Calu3 (cell line): ENCODE measurements at places on chromosomes 1 and 21. TPM values are rescaled to one million over a fixed set of nuclear protein-coding genes. Genes with fewer than 3 reads are reported as not detected.

DNA sequence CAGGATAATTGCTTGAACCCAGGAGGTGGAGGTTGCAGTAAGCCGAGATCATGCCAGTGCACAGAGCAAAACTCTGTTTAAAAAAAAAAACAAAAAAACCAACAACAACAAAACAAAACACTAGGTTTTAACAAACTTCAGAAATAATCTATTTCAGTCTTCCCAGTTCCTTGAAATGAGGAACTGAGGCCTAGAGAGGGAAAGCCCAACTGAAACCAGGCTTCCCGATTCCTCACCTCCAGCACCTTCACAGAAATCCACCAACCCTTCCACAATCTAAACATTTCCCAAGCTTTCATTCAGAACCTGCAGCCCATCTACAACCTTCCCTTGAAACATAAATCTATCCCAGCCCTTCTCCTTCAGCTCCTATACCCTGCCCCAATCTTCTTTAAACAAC, 612 bp upstream of the CD52 start:
- no peak for DNase-seq

DNA sequence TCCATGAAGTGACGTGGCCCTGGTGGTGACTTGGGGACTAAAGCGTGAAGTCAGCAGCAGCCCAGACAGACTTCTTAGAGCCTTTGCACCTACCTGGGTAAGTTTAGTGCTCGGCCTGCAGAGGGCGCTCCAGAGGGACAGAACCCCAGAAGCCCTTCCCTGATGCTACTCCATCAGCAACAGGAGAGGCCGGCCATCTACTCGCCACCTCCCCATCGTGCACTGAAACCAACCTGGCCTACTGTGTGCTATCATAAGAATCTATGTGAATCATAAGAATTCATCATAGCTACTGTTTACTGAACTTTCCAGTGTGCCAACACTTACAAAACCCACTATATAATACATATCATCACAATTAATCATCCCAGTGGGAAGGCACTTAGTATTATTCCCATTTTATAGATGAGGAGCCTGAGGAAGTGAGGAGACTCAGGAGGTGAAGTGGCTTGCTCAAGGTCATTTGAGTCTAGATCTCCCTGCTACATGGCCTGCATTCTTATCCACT, 7.9 kb upstream of the EDN2 start:
- DNase-seq = peak; percentile 65

DNA sequence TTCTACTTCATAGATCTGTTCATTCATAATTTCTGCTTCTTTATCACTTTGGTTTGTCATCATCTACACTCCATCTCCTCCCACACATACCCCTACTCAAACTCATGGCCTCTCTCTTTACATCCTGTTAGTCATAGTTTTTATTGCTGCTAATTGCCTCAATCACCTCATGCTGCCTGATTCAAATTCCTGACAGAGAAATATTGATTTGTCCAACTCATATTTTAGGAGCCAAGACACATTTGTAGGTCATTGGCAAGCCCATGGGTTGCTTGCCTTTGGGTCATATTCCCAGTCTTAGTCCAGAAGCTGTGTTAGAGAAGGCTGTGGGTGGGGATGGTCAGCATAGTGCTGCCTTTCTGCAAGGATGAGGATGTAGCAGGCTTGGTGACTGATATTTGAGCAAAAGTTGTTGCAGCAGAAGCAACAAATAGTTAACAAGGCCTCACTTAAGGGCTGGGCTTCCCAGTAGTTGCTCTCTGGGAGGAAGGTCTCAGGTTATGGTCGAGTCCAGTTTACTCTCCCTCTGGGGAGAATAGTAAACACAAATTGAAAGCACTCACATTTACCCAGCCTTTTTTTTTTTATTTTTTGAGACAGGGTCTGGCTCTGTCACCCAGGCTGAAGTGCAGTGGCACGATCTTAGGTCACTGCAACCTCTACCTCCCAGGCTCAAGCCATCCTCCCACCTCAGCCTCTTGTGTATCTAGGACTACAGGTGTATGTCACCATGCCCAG, 22.4 kb upstream of the EPS15 start:
- no peak for DNase-seq

The CHIT1 gene
- total RNA-seq = not detected in 2 replicates

The CD34 gene
- total RNA-seq = 0.24 and 0.34 TPM in 2 replicates

The NVL gene
- total RNA-seq = 39.2 and 43.4 TPM in 2 replicates
